Natural killer cell (primary cell): ENCODE measurements at places on chromosomes 4 and X. TPM values are rescaled to one million over a fixed set of nuclear protein-coding genes. Genes with fewer than 3 reads are reported as not detected.

The PDE6B gene
- total RNA-seq = 15.8 TPM

- no peak overlapping the region for H3K27ac ChIP-seq
- no peaks in the 10 kb centered on the region for H3K4me1 ChIP-seq
These were observed 12.3 kb downstream of the AASDH start for GRCh38 chr4:56374956-56375355.

- H3K4me3 ChIP-seq = no peak overlapping the region
- no peak overlapping the region for H3K27ac ChIP-seq
- H3K36me3 ChIP-seq = no peaks in the 10 kb centered on the region
- H3K27me3 ChIP-seq = no peaks in the 10 kb centered on the region
These were observed 115.1 kb downstream of the CPEB2 start for GRCh38 chr4:15117270-15117946.

The KCNE5 gene
- total RNA-seq = 0.47 TPM

The FAM149A gene
- not detected for total RNA-seq

- no peak overlapping the region for H3K4me3 ChIP-seq
- no peaks in the 10 kb centered on the region for H3K36me3 ChIP-seq
- DNase-seq = no peak
- H3K27me3 ChIP-seq = peaks cover 24% of the 10 kb centered on the region
These were observed 1.1 kb downstream of the RNF150 start for GRCh38 chr4:141132072-141132708.

- H3K4me1 ChIP-seq = no peaks in the 10 kb centered on the region
- no peak for DNase-seq
- H3K4me3 ChIP-seq = no peak overlapping the region
- no peaks in the 10 kb centered on the region for H3K27me3 ChIP-seq
- no peaks in the 10 kb centered on the region for H3K36me3 ChIP-seq
- H3K27ac ChIP-seq = no peak overlapping the region
These were observed 669 bp upstream of the PPARGC1A start for GRCh38 chr4:23890369-23891063.

The CWH43 gene
- not detected for total RNA-seq

GRCh38 chr4:67234296-67234695 is 311.0 kb downstream of the CENPC start:
- H3K36me3 ChIP-seq = no peaks in the 10 kb centered on the region
- H3K27me3 ChIP-seq = no peaks in the 10 kb centered on the region
- H3K4me1 ChIP-seq = no peaks in the 10 kb centered on the region
- no peak overlapping the region for H3K27ac ChIP-seq
- H3K4me3 ChIP-seq = no peak overlapping the region

- no peak overlapping the region for H3K4me3 ChIP-seq
- no peaks in the 10 kb centered on the region for H3K27me3 ChIP-seq
- no peaks in the 10 kb centered on the region for H3K36me3 ChIP-seq
- H3K27ac ChIP-seq = no peak overlapping the region
- H3K4me1 ChIP-seq = no peaks in the 10 kb centered on the region
- DNase-seq = no peak
These were observed 287.4 kb downstream of the CHIC1 start for GRCh38 chrX:73850124-73851013.

The HSFX1 gene
- total RNA-seq = 0.32 TPM

GRCh38 chrX:37677243-37677642 is 8.3 kb upstream of the XK start:
- no peaks in the 10 kb centered on the region for H3K4me1 ChIP-seq
- no peak overlapping the region for H3K27ac ChIP-seq
- no peak for DNase-seq

The FAM9B gene
- 1.1 TPM for total RNA-seq

The DUX4 gene
- total RNA-seq = not detected

DNA sequence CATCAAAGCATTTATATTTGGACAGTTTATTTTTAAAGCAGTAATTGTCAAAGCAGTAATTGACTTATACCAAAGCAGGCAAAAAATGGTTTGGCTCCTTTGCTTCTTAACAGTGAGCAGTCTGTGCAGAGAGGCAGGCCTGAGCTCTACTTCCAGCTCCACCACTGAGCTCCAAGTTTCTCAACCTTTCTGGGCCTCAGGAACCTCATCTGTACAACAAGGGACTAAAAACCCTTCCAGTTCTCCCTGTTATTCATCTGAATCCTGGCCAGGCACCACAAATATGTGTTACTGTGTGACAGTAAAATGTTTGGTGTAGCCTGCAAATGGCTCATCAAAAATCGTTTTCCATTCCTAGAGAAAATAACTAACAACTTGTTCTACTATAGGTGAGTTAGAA is 88.7 kb upstream of the TTC29 start:
- no peak overlapping the region for H3K27ac ChIP-seq
- H3K4me1 ChIP-seq = no peaks in the 10 kb centered on the region
- DNase-seq = no peak
- no peaks in the 10 kb centered on the region for H3K27me3 ChIP-seq

DNA sequence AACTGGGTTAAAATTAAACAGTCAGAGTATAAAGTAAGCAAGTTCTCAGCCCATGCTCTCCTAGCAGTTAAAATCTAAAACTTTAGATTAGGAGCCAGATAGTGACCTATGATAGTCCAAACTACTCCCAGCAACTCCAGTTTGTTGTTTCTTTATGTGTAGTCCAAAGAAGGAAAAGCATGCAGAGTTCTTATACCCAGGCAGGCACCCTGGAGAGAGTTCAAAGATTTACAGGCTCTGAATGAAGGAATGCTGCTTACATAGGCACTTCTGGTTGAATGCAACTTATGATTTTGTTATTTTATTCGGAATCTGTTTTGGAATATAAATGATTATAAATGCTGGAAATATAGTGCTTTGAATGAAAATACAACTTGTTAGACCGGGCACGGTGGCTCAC is 67.2 kb downstream of the GPAT3 start:
- H3K27ac ChIP-seq = no peak overlapping the region
- H3K4me1 ChIP-seq = no peaks in the 10 kb centered on the region
- H3K27me3 ChIP-seq = no peaks in the 10 kb centered on the region
- no peak overlapping the region for H3K4me3 ChIP-seq
- no peak for DNase-seq

- no peaks in the 10 kb centered on the region for H3K27me3 ChIP-seq
- no peaks in the 10 kb centered on the region for H3K4me1 ChIP-seq
- no peaks in the 10 kb centered on the region for H3K36me3 ChIP-seq
- no peak overlapping the region for H3K27ac ChIP-seq
- DNase-seq = no peak
- H3K4me3 ChIP-seq = no peak overlapping the region
These were observed 227.0 kb downstream of the MAGEB17 start for GRCh38 chrX:16394290-16394689.

DNA sequence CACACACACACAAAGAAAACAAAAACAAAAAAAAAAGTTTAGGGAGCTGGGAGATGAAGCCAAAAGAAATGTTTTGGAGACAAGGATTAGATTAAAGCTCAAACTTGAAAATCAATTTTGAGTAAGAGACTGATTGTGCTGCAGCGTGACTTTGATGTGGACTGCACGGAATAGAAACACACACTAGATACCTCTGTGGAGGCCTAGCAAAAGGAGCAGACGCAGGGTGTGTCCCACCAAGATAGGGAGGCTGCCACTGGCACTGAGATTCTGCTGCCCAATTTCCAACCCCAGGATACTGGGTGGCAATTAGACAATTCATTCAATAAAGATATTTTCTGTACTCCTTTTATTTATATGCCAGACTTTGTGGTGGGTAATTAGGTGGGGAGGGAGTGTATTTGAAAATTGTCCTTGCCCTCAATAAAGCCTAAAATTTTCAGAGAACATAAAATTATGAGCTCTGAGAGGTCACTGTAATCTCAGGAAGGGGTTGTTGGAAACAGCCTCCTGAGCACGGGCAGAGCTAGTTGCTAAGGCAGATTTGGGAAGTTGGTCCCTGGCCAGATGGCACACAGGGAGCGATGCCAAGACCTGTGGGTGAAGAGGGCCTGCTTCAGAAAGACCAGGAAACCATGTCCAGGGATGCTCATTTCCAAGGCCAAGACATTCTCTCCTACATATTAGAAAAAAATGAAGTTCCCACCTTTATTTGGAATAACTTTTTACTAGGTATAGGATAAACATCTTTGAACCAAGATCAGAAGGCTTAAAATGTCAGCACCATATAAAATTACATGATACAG is 1.9 kb upstream of the PPP3CA start:
- DNase-seq = no peak
- no peak overlapping the region for H3K4me3 ChIP-seq
- H3K27me3 ChIP-seq = peaks cover 2% of the 10 kb centered on the region
- peaks cover 14% of the 10 kb centered on the region for H3K4me1 ChIP-seq

- H3K4me1 ChIP-seq = no peaks in the 10 kb centered on the region
- H3K4me3 ChIP-seq = no peak overlapping the region
- no peak for DNase-seq
- no peak overlapping the region for H3K27ac ChIP-seq
These were observed 31.3 kb upstream of the ANXA5 start for GRCh38 chr4:121728066-121728465.

The TMSB4X gene
- 5,892 TPM for total RNA-seq

The FRAS1 gene
- total RNA-seq = not detected

The LIMCH1 gene
- not detected for total RNA-seq

The CXCL10 gene
- not detected for total RNA-seq

DNA sequence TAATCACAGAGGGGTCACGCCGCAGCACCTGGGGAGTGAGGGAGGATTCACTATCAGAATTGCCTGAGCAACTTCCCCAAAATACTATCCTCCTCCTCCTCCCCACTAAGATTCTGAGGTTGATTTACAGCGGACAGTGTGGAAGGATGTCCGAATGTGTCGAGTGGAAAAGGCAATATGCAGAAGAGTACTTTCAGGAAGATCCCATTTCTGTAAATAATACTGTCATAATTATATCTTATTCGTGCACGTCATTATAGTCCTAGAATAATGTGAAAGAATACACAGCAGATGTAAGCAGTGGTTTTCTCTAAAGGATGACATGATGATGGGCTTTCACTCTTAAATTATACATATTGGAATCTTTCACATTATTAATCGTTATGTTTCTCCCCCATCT is 149.8 kb upstream of the NOCT start:
- DNase-seq = no peak
- no peaks in the 10 kb centered on the region for H3K36me3 ChIP-seq
- H3K27ac ChIP-seq = no peak overlapping the region
- H3K4me1 ChIP-seq = no peaks in the 10 kb centered on the region
- H3K4me3 ChIP-seq = no peak overlapping the region
- H3K27me3 ChIP-seq = no peaks in the 10 kb centered on the region

DNA sequence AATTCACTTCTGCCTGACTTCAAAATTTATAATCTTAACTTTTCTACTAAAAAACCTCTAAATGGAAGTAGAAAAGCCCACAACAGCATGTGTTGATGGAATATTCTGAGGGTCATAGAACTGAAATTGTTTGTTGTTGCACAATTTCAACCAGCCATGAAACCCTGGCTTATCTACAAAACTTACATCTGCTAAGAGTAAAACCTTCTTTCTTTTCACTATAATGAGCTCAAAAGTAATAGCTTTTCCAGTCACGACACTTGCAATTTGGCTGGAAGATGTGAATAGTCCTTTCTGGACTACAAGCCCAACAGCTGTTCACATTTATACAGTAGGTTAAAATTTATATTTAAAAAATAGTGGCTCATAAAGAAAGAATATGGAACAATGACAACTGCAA is 250.0 kb downstream of the GPAT3 start:
- no peaks in the 10 kb centered on the region for H3K27me3 ChIP-seq
- no peak overlapping the region for H3K27ac ChIP-seq
- DNase-seq = no peak

DNA sequence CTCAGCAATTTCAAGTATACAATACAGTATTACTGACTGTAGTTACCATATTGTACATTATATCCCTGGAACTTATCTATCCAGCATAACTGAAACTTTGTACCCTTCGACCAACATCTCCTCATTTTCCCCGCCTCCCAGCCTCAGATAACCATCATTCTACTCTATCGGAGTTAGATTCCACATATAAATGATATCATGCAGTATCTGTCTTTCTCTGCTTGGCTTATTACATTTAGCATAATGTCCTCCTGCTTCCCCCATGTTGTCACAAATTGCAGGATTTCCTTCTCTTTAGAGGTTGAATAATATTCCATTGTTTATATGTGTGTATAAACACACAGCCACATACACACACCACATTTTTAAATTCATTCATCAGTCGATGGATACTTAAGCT is 218.1 kb downstream of the MAML3 start:
- no peak for DNase-seq
- H3K27me3 ChIP-seq = no peaks in the 10 kb centered on the region
- no peaks in the 10 kb centered on the region for H3K36me3 ChIP-seq
- no peaks in the 10 kb centered on the region for H3K4me1 ChIP-seq
- H3K27ac ChIP-seq = no peak overlapping the region
- no peak overlapping the region for H3K4me3 ChIP-seq

The TMPRSS11B gene
- not detected for total RNA-seq

DNA sequence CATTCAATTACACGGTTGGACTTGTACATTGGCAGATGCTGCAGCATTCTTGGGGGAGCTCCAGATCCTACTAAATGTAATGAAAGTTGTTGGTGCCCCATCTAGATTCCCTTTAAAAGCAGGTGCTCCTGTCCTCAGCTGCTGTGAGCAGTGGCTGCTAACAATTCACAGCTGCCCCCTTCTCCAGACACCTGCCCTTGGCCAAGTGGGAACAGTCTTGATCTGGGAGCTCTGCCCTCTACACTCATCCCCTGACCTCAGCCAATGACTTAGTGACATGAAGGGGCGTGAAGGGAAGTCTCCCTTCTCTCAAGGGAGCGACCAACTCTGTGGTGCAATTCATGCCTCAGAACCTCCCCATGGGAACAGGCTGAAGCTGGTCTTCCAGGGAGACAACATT is 125.7 kb downstream of the EIF4E start:
- H3K36me3 ChIP-seq = no peaks in the 10 kb centered on the region
- H3K27ac ChIP-seq = no peak overlapping the region
- DNase-seq = no peak
- no peaks in the 10 kb centered on the region for H3K4me1 ChIP-seq
- no peaks in the 10 kb centered on the region for H3K27me3 ChIP-seq

The FRG2 gene
- total RNA-seq = not detected

DNA sequence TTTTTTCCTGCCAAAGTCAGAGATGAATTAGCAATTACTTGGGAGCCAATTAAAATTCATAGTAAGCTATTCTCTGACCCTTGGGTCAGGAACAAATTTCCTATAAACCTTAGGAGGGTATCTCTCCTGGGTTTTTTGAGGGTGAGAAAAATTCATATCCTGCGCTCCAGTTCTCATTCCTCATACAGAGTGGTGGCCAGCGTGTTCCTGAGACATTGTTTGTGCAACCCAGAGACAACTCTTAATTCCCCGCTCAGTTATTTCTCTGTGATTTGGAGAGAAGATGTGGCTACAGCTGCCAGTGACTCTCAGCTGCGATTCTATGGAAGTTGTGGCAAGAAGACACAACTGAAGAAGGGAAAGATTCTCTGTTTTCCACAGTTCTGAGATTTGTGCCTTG is 37.9 kb upstream of the CBR4 start:
- DNase-seq = no peak
- no peak overlapping the region for H3K27ac ChIP-seq
- no peak overlapping the region for H3K4me3 ChIP-seq
- no peaks in the 10 kb centered on the region for H3K4me1 ChIP-seq
- no peaks in the 10 kb centered on the region for H3K27me3 ChIP-seq

GRCh38 chr4:120691536-120691935 is 231.0 kb downstream of the PRDM5 start:
- H3K4me1 ChIP-seq = no peaks in the 10 kb centered on the region
- no peak for DNase-seq
- no peaks in the 10 kb centered on the region for H3K27me3 ChIP-seq
- no peak overlapping the region for H3K4me3 ChIP-seq

The UXT gene
- 88.2 TPM for total RNA-seq

The TBC1D8B gene
- 0.18 TPM for total RNA-seq

The HTN1 gene
- total RNA-seq = not detected

GRCh38 chr4:121462660-121463261 is 81.9 kb upstream of the QRFPR start:
- H3K4me1 ChIP-seq = no peaks in the 10 kb centered on the region
- no peak overlapping the region for H3K4me3 ChIP-seq
- no peak for DNase-seq
- no peaks in the 10 kb centered on the region for H3K36me3 ChIP-seq
- H3K27me3 ChIP-seq = no peaks in the 10 kb centered on the region
- H3K27ac ChIP-seq = no peak overlapping the region
